Stimulated activated CD4-positive, alpha-beta T cell treated with anti-CD3 and anti-CD28 coated beads, TNF-alpha, amount 100 ng/mL, for 1 hour (primary cell): ENCODE measurements at places on chromosomes 11 and 22.
A peak's percentile ranks its signal among the peaks of the same experiment; 100 is the strongest.

DNA sequence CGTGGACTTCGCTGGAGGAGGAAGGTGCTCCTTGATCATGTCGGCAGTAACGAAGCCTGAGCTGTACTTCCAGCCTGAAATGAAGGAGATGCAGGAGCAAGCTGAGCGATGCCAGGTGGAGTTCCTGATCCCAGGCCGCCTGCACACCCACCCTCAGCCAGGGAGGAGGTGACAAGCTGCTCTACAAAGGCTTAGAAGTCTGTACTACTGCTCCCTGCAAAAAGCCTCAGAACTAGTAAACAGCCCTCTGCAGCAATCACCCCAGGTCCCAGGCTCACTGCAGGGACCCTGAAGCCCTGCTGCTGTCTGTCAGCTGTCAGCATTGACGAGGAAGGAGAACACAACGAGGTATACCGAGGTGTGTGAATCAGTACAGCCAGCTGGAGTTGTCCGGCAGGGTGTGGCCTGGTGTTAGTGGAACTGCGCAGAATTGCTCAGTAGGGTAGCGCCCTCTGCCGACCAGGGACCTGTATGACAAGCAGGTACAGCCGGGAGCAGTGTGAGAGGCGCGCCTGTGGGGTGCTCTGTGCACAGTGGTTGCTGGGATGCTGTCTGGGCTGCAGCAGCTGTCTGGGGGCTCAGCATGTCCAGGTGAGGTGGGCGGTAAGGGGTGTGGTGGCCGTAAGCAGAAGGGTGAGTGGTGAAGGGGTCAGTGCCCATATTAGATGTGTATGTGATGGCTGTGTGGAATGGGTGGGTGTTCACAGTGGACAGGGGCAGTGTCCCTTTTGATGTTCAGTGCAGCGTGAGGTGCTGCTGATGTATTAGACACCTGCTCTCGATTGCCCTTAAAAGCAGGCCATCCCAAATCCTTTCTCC, 7.6 kb downstream of the CYB5R2 start:
- DNase-seq, result peak; percentile 62

GRCh38 chr11:15920856-15921629, 435.3 kb downstream of the SOX6 start:
- no peak for DNase-seq

GRCh38 chr11:78869293-78869692, 294.6 kb upstream of the NARS2 start:
- DNase-seq, result no peak

DNA sequence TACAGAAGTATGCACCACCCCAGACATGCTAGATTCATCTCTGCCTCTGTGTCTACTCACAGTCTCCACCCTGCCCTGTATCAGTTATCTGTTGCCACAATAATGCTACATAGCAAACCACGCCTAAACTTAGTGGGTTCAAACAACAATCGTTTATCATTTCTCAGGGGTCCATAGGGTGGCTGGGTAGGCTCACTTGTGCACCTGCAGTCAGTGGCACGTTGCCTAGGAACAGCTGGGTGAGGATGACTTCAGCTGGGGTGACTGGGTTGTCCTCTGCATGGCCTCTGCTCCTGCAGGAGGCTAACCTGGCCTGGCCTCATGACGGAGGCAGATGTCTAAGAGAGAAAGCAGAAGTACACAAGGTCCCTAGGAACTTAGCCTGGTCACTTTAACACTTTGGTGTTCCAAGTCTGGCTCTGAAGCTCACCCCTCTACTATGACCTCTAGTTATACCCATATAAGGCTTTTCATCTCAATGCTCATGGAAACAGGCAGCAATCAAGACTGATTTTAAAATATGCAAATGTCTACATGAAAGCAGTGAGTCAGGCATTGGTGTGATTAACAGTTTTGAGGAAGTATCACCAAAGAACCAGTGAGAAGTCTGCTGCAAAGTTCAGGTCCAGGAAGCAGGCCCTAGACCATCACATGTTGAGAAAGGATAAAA, 10.7 kb downstream of the OLFML1 start:
- DNase-seq, result no peak

DNA sequence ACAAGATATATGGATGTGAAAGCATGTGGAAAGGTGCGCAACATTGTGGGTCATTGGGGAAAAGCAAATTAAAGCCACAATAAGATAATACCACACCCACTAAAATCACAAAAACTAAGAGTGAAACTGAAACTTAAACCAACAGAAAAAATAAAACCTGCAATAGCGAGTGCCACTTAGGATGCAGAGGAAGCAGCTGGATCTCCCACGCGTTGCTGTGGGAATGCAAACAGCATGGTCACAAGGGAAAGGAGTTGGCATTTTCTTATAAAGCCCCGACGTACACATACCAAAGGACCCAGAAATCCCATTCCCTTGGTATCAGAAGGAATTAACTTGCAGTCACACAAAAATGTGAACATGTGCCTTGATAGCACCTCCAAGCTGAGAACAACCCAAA, 712.0 kb downstream of the TBC1D22A start:
- no peak for DNase-seq

DNA sequence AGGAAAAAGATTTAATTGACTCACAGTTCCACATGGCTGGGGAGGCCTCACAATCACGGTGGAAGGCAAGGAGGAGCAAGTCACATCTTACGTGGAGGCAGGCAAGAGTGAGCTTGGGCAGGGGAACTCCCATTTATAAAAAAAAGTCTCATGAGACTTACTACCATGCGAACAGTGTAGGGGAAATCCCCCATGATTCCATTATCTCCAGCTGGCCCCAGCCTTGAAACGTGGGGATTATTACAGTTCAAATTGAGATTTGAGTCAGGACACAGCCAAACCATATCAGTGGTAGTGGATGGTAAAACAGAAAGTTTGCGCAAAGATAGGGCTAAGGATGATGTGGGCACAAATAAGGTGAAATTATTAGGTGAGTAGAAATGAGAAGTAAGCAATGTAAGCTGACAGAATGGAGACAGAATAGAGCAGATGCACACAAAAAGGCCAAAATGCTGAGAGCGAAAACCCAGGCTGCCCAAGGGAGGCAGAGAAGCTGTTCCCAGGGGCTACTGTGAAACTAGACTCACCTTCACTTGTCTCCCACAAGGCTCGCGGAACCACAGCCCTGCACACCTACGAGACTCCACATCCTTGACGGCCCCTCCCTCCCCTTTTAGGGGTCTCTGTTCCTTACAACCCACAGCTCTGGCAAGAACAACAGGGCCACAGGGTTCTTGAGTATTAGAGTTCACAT, 377.6 kb downstream of the CADM1 start:
- DNase-seq, result no peak

GRCh38 chr11:2653198-2653551, 46.6 kb downstream of the KCNQ1OT1 start:
- DNase-seq, result no peak

DNA sequence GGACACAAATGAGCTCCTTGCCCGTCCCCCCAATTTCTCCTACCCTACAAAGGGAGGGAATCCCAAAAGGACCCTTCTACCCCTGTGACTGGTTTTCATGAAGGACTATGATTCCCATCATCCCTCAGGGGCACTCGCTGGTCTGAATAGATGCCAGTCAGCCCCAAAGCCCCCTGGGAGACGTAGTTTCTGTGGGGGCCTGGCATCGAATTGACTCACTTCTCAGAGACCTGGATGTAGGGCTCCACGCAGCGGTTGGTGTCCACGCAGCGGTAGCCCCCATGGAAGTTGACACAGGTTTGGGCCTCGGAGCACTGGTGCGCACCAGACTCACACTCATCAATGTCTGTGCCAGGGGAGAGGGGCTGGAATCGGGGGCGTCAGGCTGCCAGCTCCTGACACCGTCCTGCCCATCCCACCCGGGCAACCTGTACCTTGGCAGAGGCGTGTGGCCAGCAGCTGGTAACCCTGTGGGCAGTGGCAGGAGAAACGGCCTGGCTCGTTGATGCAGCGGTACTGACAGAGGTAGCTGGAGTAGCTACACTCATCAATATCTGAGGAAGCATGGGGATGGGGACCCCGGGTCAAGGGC, 4.4 kb downstream of the EFEMP2 start:
- DNase-seq, result no peak

DNA sequence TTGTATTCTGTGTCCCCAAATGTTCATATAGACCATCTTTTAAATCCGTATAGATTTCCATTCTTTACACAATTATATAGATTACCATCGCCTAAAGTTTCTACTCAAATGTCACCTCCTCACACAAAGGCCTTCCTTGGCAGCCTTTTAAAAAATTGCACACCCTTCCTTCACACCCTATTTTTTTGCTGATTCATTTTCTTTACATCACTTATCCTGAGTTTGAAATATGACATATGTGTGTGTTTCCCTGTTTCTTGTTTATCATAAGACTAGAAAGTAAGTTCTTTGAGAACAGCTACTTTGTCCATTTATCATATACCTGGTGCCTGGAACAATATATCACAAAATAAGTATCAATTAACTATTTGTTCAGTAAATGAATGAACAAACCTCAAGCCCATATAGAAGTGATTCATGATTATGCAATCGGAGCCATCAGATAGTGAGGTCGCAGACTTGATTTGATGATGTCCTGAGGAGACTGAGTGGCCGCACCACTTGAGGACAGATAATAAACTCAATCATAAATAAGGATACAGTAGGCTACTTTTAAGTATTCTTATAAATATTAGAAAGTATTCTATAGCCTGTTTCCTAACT, 327.4 kb upstream of the ZC3H12C start:
- no peak for DNase-seq

DNA sequence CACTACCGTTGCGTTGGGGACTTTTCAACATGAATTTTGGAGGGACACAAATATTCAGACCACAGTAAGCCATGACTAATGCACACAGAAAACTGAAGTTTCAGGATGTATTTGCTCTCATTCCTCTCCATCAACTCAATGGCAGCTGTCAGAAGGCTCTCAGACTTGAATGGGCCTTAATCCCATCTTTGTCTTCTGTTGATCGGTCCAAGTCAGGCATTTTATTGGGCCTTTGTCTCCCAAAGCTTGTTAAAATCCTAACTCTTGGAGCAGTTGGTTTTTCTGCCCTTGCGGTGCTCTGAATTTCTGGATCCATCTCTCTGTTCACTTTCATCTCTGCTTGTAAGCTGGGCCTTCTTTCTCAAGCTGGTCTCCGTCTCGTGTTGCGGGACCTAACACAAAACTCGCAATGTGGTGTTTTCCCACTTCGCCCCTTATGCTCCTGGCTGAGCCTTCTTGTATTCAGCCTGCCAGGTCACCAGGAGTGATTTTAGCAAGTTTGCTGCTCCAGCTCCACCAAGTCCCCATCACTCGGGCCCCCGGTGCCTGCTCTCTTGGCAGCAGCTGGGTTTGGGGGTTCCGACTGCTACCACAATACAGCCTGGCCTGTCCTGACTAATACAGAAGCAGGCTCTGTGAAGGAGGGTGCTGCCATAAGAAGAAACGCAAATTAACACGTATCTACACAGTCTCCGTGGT, 27.0 kb downstream of the TSPAN32 start:
- no peak for DNase-seq

- DNase-seq, result no peak
These were observed 6.1 kb downstream of the MRPL11 start for GRCh38 chr11:66432597-66432996.

GRCh38 chr11:9516113-9516512, 55.3 kb downstream of the ZNF143 start:
- DNase-seq, result no peak

DNA sequence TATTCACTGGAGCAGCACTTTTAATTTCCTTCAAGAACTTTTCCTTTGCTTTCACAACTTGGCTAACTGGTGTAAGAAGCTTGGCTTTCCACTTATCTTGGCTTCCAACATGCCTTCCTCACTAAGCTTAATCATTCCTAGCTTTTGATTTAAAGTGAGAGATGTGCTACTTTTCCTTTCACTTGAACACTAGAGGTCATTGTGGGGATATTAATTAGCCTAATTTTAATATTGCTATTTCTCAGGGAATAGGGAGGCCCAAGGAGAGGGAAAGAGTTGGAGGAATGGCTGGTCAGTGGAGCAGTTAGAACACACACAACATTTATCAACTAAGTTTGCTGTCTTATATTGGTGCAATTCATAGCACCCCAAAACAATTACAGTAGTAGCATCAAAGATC, 24.6 kb upstream of the CCDC90B start:
- no peak for DNase-seq

DNA sequence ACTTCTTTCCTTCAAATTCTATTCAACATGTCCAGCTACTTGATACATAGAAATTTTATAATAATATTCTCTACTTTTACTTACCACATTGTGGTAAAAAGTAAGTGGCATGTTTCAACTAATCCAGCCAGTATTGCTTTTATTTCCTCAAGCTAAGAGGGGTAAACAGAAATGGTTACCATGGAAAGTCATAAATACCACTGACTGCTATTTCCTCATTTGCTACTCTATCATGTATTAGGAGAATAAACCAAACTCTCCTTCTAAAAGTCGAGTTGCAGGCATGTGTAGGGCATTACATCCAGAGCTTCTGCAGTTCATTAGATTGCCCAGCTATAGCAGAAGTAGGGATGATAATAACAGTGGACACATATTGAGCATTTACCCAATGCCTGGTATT, 208.4 kb downstream of the MAML2 start:
- no peak for DNase-seq

DNA sequence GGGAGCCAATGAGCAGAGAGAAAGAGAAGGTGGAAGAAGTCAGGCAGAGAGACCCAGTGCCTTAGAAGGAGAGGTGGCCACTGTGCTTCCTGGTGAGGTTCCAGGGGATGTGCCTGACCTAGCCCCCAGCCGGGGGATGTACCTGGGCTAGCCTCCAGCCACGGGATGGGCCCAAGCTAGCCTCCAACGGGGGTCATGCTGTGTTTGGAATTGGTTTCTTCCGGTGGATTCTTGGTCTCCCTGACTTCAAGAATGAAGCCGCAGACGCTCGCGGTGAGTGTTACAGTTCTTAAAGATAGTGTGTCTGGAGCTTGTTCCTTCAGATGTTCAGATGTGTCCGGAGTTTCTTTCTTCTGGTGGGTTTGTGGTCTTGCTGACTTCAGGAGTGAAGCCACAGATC, 6.9 kb upstream of the SMIM38 start:
- no peak for DNase-seq

GRCh38 chr22:17578136-17578754, 14.9 kb downstream of the SLC25A18 start:
- DNase-seq, result no peak

DNA sequence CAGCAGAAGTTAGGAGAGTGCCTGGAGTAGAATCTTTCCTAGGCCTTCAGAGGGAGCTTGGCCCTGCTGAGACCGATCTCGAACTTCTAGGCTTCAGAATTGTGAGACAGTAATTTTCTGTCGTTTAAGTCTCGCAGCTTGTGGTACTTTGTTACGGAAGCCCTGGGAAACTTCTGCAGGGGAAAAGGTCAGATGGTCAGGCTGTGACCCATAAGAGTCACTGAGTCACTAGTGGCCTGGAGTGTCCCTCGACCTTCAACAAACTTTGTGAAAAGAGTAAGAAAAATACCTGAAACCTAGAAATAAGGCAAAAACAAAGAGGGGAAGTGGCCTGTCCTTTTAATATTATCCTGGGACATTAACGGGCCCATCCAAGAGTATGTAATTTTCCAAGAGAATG, 34.6 kb downstream of the CSNK2A3 start:
- DNase-seq, result no peak

GRCh38 chr11:96744697-96745096, 354.9 kb downstream of the JRKL start:
- DNase-seq, result no peak

DNA sequence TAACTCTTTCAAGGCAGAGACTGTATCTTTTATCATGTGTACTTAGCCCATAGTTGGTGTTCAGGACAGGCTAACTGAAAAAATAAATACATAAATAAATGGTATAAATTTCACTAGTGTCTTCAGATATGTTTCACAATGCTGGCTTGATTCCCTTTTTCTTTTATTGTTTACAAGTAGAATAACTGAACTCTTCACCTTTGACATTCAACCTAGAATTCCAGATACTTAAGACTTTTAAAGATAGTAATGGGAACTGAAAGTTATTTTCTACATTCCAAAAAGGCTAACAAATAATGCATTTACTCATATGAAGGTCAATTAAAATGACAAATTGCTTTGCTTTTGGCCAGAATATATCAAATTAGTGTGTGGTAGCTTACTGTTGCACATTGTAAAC, 411.3 kb upstream of the TENM4 start:
- DNase-seq, result no peak
